ENCODE measurements at places on chromosomes 3 and 15.

DNA sequence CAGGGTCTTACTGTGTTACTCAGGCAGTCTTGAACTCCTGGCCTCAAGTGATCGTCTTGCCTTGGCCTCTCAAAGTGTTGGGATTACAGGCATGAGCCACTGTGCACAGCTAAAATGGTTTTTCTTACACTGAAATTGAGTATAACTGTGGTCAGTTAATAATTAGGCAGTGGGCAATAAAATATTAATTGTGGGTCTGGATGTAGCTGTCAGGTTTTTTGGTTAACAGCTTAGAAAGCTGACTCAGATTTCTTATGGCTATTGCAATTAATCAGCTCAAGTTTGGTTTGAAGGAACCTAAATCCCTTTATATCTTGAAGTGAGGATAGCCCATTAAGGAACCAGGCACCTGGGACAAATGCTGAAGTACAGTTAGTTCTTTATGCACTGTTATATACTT, 73.8 kb upstream of the LRRFIP2 start:
- DNase-seq, result no peak

- DNase-seq, result no peak
Measured at GRCh38 chr3:35505181-35505580, 134.1 kb upstream of the ARPP21 start.

DNA sequence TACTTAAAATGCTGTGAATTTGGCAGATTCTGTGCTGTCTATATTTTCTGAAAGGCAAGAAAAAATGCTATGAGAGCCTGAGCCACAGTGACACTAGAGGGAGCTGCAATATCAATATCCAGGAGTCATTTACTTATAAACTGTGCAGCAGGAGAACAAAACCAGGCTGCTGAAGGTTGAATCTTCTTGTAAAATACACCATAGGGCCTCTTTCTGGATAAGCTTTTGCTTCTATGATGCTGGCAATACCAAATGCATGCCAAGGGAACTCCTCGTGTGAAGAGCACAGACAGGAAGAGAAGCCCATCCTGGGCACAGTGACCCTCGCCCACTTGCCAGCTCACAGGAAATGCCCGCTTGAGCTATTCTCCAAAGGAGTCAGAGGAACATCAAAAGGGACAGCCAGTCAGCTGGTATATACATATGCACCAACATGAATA, 48.0 kb upstream of the TSPAN3 start:
- DNase-seq, result no peak

- no peak for DNase-seq
Measured at GRCh38 chr15:62624547-62625378, 417.8 kb upstream of the TPM1 start.

GRCh38 chr3:96958856-96959255, 144.5 kb downstream of the EPHA6 start:
- no peak for DNase-seq

DNA sequence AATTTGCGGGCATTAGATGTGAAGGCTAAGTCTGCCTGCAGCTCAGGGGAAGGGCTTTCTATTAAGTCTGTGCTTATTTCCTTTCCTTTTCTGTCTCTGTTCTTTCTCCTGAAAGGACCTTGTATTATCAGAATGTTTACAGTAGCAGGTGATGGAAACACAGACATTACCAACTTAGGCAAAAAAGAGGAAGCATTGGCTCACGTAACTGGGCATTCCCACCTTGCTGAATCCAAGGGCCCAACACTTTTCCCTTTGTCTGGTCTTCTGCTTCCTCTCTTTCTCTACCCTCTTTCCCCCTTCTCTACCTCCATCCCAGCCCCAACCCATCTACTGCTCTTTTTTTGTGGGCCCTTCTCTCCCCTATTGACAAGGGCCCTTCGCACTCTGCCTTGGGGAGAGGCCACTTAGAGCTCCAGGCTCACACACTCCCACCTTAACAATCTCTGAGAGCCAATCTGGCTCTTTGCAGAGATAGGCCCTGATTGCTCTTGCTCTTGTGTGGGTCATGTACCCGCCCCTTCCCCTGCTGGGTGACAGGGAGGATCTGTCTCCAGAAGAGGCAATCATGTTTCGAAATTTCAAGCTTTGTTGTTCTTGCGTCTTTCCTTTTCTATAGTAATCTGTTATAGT, 35.0 kb downstream of the ACAA1 start:
- no peak for DNase-seq

GRCh38 chr3:158837240-158837639, 35.4 kb downstream of the MFSD1 start:
- DNase-seq, result no peak

DNA sequence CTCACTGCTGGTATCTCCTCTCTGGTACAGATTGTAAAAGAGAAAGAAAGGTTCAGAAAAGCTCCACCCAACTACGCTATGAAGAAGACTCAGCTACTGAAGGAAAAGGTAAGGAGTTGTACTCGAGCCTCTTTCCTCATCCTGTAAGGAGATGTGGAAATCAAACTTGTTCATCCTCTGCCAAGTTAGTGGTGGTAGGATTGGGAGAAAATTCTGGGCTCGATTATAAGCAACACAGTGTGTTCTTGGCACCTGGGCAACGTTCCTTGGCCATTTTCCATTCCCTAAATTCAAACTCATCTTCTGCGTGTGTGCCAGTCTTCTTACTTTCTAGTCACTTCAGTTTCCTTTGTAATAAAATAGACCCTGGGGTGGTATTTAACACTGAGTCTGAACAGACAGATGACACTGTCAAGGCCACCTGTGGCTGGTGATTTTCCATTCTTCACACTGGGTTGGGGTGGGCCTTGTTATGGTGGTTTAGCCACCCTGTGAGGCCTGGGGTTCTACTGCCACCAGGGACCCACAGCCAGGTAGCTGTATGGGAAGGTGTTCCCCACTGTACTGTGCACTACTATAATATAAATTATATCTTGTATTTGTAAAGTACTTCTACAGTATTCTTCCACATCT, 17.1 kb upstream of the ITPKA start:
- no peak for DNase-seq

DNA sequence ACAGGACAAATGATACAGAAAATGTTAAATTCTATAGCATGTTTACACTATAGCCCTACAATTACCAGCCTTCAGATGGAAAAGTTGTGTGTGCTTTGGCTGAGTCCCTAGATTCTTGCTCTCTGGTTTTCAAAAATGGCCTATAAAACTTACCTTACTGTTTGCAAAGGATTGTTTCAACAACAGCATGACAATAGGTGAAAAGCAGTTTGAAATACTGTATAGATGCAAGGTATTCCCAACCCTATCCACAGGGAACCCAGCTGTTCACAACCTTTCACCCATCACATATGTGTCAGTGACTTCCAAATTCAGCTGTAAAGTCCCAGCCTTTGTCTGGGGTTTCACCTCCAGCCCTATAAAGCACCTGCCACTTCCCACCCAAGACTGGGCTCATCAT, 97.3 kb downstream of the NEK10 start:
- DNase-seq, result no peak

- no peak for DNase-seq
Measured at GRCh38 chr3:53547327-53547726, 52.9 kb downstream of the CACNA1D start.

DNA sequence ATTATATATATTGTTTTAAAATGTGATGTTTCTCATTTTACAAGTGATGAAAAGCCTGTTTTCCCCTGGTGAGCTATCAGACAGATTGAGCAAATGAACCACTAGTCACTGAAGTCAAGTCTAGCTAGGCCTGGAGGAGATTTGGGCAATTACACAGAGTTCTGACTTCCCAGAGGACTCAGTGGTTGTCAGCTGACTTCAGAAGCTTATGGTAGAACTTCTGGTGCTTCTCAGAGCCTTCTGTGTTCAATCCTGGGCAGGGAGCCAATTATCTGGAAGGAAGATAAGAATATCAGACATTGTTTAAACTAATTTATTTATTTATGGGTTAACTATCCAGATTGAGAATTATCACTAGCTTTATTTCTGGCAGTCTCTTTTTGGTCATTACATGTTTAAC, 37.7 kb upstream of the NAALADL2 start:
- no peak for DNase-seq

DNA sequence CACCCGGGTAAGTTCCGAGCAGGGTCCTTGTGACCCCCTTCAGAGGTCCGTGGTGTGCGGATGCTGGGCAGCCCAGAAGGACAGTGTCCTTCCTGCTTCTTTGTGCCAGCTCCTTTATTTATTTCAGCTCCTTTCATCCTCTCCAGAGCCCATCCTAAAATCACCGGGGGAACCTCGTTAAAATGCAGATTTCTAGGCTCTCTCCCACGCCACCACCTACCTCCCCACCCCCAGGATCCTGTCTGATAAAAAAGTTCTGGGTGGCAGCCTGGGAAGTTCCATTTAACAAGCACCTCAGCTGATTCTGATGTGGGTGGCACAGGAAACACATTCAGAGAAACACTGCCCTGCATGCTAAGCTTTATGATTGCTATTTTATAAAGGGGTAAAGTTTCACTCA, 12.5 kb upstream of the IGF1R start:
- no peak for DNase-seq

GRCh38 chr3:150494411-150494977, 51.8 kb downstream of the SERP1 start:
- DNase-seq, result no peak

GRCh38 chr15:43702174-43702573, 8.5 kb downstream of the CKMT1A start:
- no peak for DNase-seq

Data from NCI-H1092 (cell line).